Liver (tissue), 10 donors: ENCODE measurements at places on chromosomes 3 and 15.

GRCh38 chr3:20523293-20523692 is 337.3 kb upstream of the SGO1 start:
- no peaks in the 10 kb centered on the region for H3K27me3 ChIP-seq
- H3K27ac ChIP-seq = no peak overlapping the region
- DNase-seq = no peak
- no peak overlapping the region for H3K4me3 ChIP-seq
- H3K4me1 ChIP-seq = no peaks in the 10 kb centered on the region
- no peaks in the 10 kb centered on the region for H3K36me3 ChIP-seq

- H3K27ac ChIP-seq = no peak overlapping the region
- no peaks in the 10 kb centered on the region for H3K4me1 ChIP-seq
- H3K36me3 ChIP-seq = no peaks in the 10 kb centered on the region
- no peak overlapping the region for H3K4me3 ChIP-seq
- H3K27me3 ChIP-seq = no peaks in the 10 kb centered on the region
Observed at GRCh38 chr15:62099094-62099601, 32.4 kb downstream of the C2CD4A start.

GRCh38 chr3:100864471-100865250 is 128.6 kb downstream of the ABI3BP start:
- H3K4me1 ChIP-seq = no peaks in the 10 kb centered on the region
- no peaks in the 10 kb centered on the region for H3K27me3 ChIP-seq
- H3K36me3 ChIP-seq = no peaks in the 10 kb centered on the region
- no peak for DNase-seq
- no peak overlapping the region for H3K27ac ChIP-seq

GRCh38 chr15:67082007-67082536 is 16.7 kb downstream of the SMAD3 start:
- H3K36me3 ChIP-seq = no peaks in the 10 kb centered on the region
- H3K27me3 ChIP-seq = no peaks in the 10 kb centered on the region
- no peak overlapping the region for H3K4me3 ChIP-seq
- DNase-seq = no peak

GRCh38 chr15:91294795-91295194 is 194.7 kb downstream of the SV2B start:
- H3K27ac ChIP-seq = no peak overlapping the region
- no peak for DNase-seq
- no peaks in the 10 kb centered on the region for H3K4me1 ChIP-seq
- H3K36me3 ChIP-seq = no peaks in the 10 kb centered on the region

DNA sequence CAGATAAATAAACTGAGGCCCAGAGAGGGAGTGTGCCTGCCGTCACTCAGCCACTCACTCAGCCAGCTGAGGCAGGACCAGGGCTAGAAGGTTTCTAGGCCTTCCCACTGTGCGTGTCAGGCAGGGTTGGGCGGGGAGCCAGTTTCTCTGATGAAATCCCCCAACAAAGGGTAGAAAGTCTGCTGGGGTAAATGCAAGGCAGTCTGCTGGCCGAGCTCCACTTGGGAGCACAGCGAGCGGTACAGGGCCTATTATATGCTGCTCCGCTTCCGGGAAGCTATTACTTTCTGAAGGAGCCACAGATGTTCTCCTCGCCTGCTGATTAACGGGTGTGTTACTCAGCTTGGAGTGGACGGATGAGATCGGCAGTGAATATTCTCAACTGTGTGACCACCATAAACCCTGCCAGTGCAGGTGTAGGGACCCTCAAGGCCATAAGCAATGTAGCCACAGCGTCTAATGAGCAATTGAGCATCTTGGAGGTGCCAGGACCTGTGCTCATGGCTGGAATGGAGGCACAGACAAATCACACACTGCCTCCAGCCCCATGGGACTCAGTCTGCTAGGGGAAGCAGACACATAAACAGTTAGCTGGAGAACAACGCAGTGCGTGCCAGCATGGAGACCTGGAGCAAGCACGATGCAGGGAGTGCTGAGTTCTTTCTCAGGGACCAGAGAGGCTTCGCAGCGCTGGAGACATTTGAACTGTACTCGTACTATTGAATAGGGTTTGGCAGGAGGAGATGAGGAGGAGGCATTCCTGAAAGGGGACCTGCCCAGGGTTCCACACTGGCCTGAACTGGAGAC is 42.1 kb downstream of the CORO2B start:
- peak overlapping the region; percentile 59 for H3K27ac ChIP-seq
- H3K4me1 ChIP-seq = peaks cover 9% of the 10 kb centered on the region
- no peaks in the 10 kb centered on the region for H3K36me3 ChIP-seq
- no peaks in the 10 kb centered on the region for H3K27me3 ChIP-seq
- peak; percentile 50 for DNase-seq

GRCh38 chr3:72576563-72576962 is 271.7 kb downstream of the SHQ1 start:
- DNase-seq = no peak
- H3K4me1 ChIP-seq = peaks cover 8% of the 10 kb centered on the region
- no peaks in the 10 kb centered on the region for H3K27me3 ChIP-seq
- no peak overlapping the region for H3K27ac ChIP-seq

GRCh38 chr3:170368921-170369320 is 11.4 kb downstream of the SKIL start:
- no peaks in the 10 kb centered on the region for H3K36me3 ChIP-seq
- H3K4me1 ChIP-seq = peaks cover 14% of the 10 kb centered on the region
- DNase-seq = no peak
- H3K27me3 ChIP-seq = no peaks in the 10 kb centered on the region
